Stimulated activated CD8-positive, alpha-beta memory T cell treated with anti-CD3 and anti-CD28 coated beads, Interleukin-4, amount 100 ng/mL, for 1 hour (primary cell): ENCODE measurements at places on chromosomes 1 and 21.

DNA sequence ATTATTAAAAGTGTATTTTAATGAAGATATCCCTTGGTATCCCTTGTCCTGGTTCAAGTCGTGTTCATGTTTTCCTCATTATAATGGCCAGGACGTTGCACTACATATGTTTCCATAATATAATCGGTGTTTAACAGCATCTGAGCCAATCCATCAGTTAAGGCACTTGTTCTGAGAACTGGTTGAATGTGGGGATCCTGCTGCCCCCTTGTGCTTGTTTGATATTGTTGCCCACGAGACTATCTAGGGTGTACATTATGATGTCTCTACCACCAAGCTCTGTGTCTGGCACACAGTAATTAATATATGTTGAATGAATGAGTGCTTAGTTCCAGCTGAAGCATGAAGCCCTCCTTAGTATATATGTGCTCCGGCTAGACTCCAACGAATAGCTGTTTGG lies 193.0 kb downstream of the CACNA1E start:
- no peak for DNase-seq

DNA sequence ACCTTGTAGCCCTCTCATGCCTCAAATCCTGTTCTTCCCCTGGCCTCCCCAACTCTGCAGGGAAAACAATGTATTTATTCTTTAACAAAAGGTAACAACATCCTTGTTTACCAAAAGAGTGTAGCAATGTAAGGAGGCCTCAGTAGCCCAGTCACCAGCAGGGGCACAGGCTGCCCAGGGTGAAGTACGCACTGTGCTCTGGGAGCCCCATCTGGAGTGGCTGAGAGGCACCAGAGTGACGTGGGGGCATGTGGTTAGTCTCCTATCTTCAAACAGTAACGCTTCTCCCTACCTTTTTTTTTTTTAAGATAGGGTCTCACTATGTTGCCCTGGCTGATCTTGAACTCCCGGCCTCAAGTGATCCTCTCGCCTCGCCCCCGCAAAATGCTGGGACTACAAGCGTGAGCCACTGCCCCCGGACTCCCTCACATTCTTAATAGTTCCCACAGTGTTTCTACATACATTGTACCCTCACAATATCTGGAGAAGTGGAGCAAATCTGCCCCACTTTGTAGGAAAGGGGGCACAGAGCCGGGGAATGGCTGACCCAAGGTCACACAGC lies 51.3 kb upstream of the ECE1 start:
- no peak for DNase-seq

DNA sequence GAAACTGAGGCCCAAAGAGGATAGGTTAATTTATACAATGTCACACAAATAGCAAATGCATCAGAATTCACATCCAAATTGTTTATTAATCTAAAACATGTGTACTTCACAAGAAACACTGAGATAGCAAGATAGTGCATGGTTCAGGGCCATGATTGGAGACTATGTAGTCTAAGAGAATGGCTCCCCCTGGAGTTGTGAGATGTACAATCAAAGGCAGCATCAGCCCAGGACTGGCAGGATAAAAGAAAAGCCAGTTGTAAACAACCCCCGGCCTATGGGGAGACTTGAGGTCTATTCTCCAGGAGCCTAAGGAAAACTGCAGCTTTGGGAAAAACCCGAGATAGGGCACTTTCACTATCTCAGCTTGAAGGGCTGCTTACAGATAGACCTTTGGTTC lies 511.0 kb downstream of the OMA1 start:
- DNase-seq, result no peak

- DNase-seq, result no peak
These were observed 484.1 kb upstream of the NFIA start for GRCh38 chr1:60598041-60598910.

DNA sequence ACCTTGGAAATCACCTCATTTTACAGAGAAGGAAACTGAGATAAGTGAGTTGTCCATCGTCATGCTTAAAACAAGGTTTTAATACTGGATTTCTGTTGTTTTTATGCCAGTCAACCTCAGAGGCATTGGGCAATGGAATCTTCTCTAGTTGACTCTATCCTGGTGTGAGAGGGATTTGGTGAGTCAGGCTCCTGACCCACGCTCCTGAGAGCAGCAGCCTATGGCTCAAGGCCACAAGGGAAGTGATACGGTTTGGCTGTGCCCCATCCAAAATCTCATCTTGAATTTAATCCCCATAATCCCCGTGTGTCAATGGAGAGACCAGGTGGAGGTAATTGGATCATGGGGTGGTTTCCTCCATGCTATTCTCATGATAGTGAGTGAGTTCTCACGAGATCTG lies 90.1 kb downstream of the TLR5 start:
- DNase-seq, result no peak

GRCh38 chr1:38332649-38333310 lies 286.2 kb upstream of the POU3F1 start:
- no peak for DNase-seq

DNA sequence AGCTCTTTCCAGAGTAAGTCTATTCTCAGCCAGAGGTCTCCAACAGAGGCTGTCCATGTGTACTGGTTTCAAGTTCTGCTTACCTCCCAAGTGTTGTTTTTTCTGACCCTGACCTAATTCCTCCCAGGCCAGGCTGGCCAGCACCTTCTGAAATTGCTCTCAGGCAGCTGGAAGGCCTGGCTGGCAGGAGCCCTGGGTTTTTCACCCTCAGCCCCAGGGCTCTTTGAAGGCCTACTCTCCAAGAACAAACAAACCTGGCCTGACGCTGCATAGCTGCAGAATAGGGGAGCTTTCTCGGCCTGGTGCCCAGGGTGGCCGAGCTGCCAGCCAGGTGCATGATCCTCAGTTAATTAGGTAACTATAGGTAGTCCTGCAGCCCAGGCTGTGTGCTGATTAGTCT lies 147.5 kb downstream of the CACNA1E start:
- no peak for DNase-seq
